HL-60 (cell line): ENCODE measurements at places on chromosomes 12 and 14.

DNA sequence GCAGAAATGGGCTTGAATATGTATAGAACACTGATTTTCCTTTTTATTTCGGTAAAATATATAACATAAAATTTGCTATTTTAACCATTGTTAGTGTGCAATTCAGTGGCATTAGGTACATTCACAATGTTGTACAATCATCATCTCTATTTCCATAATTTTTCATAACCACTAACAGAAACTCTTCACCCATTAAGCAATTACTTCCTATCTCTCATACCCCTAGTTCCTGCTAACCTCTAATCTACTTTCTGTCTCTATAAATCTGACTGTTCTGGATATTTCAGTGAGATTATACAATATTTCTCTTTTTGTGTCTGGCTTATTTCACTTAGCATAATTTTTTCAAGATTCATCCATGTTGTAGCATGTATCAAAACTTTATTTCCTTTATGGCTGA, 8.9 kb upstream of the RNF212B start:
- DNase-seq: no peak

DNA sequence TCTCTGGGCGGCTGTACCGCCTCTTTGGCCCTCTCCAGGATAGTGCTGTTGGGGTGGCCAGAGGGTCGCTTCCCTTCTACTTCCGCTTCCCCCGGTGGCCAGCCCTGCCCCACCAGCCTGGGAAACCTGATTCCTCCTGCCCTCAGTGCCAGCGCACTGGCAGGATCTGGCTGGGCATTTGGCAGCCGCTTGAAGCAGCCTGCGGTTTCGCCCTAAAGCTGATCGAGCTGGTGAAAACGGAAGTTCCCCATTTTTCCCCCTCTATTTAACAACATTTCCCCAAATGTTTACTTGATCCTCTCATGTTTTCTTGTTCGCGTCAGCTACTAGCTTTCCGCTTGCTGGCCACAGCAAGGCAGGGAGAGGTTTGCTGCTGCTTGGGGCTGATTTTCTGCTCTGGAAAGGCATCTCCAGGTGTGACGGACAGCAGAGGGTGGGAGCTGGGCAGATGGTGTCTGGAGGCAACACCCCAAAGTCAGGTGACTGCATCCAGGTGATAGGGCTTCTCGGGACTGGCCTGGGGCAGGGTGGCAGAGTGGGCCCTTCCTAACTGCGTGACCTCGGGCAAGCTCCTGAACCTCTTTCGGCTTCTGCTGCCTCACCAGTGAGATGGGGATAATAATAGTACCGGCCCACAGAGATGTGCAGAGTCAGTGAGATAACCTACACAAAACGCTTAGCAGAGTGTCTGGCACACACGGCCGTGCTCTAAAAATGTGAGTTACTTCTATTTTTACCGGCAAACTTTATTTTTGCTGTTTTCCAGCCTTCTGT, 53.1 kb downstream of the TSPAN9 start:
- DNase-seq: no peak

DNA sequence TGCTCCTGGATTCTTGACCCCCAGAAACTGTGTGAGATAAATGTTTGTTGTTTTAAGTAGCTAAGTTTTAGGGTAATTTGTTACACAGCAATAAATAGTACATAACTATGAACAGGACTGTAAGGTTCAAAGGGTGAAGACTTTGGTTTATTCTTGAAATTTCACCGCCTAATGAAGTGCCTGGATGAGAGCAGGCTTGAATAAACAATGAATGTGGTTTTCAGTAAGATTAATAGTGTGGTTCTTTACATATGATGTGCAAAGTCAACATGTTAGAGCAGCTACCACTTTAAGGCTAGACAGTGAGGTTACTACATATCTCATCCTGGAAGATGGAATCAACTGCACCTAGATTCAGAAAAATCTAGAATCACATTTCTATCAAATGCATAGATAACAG, 145.2 kb upstream of the BTG1 start:
- DNase-seq: no peak

- DNase-seq: no peak
Measured at GRCh38 chr12:12171991-12172511, 94.8 kb downstream of the LRP6 start.

DNA sequence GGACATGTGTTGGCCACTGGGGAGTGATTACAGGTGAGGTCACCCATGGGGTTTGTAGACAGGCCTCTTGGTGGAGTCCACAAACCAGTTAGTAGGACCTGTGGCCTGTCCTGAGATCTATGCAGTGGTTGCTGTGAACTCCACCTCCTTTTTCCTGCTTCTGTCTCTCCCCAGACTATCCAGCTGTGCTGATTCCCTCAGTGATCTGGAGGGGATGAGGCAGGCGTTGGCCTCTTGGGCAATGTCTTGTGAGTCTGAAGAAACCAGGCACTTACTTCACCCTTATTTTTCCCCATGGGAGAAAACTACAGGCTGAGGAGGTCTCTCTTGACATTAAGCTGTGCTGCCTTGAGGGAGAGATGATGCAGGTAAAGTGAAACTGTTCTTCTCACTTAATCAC, 257.2 kb upstream of the PRICKLE1 start:
- DNase-seq: no peak

DNA sequence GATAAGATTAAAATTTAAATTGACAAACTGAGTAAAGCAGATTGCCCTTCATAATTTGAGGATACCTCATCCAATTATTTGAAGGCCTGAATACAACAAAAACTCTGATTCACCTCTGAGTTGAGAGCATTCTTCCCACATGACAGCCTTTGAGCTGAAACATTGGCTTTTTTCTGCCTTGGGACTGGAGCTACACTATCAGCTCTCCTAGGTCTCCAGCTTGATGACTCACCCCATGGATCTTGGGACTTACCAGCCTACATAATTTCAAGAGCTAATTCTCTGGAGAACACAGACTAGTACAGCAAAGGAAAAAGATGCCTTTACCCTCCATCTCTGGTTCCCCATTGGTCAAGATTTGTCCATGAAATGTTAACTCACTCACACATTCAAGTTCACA, 555.1 kb downstream of the FOXG1 start:
- DNase-seq: no peak

GRCh38 chr12:13805041-13805440, 176.4 kb downstream of the GRIN2B start:
- no peak for DNase-seq

GRCh38 chr14:22289570-22289969, 299.5 kb downstream of the DAD1 start:
- no peak for DNase-seq
